Activated T-cell treated with anti-CD3 and anti-CD28 coated beads, Interleukin-2, amount 50 U/mL, for 72 hours (primary cell): ENCODE measurements at places on chromosomes 2 and 18. TPM values are rescaled to one million over a fixed set of nuclear protein-coding genes. Genes with fewer than 3 reads are reported as not detected.

- no peak for DNase-seq
Measured at GRCh38 chr2:86194751-86195054, 559 bp downstream of the IMMT start.

The SEMA4C gene
- total RNA-seq, result 16.0 TPM

DNA sequence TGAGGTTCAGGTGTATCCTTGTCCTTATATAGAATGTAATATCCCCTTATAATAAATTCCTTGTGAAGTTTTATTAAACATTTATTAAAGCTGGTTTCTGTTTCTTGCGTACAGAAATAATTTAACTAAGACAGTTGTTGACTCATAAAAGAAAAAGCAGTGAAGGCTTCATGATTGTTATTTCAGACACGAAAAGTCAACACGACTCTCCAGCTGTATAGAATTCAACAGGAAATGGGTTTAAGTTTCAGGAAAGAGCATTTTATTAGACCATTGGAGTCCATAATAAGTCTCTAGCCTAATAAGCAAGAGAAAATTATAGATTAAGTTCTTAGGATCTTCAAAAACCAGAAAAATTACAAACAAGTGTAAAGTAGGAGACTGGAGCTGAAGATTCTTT, 62.2 kb downstream of the KCNE4 start:
- no peak for DNase-seq

DNA sequence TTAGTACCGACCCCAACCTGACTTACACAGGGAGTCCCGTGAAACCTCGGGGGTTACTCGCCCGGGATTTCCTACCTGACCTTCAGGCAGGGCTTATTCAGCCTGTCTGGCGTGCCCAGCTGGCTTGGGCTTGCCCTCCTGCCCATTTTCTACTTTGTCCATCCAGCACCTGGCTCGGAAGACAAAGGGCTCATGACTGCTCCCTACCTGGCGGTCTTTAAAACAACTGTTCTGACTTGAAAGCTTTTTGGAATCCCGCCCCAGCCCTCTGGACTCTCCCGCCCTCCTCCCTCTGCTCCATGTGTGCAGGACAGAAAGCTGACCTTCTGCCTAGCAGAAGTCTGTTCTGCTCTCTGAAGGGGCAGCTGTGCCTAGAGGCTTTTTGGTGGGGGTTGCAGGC, 43.1 kb downstream of the ACKR3 start:
- DNase-seq, result no peak

GRCh38 chr2:9484533-9484932, 10.2 kb downstream of the IAH1 start:
- no peak for DNase-seq

DNA sequence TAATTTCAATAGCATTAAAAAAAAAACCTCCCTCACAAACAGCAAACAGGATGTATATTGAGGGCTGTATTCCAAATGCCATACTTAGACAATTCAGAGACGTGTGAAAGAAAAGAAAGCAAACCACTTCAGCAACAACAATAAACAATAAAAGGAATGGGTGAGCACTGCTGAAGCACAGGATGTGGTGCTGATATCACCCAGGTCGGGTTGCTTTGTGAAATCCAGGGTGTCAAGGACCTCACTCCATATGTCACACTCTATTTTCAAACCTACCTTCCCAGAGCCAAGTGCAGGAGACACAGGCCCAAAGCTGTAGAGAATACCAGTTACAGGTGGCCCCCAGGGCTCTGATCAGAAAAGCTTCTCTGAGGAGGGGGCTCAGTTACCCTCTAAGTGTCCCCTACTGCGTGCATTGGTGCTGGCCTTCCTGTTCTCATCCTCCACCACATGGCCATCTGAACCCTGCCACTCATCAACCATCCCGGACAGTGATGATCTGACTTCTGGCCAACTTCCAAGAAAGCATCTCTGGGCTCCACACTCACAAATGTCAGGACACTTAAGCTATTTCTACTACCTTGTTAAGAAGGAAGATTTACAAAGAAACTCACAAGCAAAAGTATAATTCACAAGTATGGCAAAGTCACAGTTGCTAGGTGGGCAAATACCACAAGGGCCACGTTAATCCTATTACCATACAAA, 363.0 kb downstream of the SS18 start:
- DNase-seq, result no peak

GRCh38 chr18:40017021-40017420, 1938.0 kb upstream of the PIK3C3 start:
- DNase-seq, result no peak

- no peak for DNase-seq
Measured at GRCh38 chr2:74103763-74104162, 43.9 kb downstream of the BOLA3 start.
